ENCODE measurements at places on chromosomes 1 and 21.
A peak's percentile ranks its signal among the peaks of the same experiment; 100 is the strongest.

DNA sequence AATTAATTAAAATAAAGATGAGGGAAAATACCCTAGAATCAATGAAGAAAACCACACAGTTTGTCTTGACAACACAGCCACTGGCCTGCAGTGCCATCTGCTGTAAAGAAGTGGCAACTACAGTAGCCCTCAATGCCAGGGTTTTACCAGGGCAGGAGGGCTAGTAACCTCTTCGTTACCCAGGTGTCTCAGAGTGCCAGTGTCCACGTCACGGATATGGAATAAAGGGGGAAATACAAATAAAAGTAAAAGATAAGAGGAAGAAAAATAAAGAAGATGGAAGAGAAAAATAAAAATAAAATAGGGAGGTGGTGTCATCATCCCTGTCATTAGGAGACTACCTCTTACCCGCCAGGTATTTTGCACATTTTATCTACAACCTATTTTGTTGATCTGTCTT, 14.2 kb upstream of the SLC44A3 start:
- peak; percentile 42 for DNase-seq

GRCh38 chr1:230043081-230043480, 24.0 kb upstream of the GALNT2 start:
- DNase-seq, result no peak

GRCh38 chr1:59687081-59687480, 127.7 kb upstream of the HOOK1 start:
- DNase-seq, result no peak

GRCh38 chr21:35020902-35021301, 28.2 kb downstream of the RUNX1 start:
- no peak for DNase-seq

DNA sequence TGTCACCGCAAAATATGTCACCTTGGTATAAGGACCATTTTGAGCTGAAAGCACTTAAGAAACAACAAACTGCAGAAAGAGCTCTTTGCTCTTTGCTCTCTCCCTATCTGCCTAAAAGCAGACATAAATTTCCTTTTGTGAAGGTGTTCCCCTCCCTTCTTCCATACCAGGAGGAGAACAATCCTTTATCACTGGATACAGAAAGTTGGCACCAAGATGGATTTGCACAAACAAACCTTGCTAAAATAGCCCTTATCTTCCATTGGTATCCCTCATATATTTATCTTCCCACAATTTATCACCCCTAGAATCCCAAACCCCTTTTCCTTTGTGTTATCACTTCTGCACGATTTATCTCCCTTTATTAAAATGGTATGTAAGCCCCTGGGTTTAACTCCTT, 51.4 kb downstream of the DPYD start:
- no peak for DNase-seq

DNA sequence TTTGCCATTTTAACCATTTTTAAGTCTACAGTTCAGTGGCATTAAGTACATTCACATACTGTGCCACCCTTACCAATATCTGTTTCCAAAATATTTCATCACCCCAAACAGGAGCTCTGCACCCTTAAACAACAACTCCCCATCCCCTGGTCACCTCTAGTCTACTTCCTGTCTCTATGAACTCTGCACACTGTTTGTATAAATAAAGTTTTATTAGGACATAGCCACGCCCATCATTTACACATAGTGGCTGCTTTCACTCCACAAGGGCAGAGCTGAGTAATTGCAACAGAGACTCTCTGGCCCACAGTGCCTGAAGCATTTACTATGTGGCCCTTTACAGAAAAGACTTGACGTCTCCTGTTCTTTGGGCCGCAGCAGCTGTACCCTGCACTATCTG, 30.1 kb downstream of the KCNAB2 start:
- DNase-seq, result no peak

DNA sequence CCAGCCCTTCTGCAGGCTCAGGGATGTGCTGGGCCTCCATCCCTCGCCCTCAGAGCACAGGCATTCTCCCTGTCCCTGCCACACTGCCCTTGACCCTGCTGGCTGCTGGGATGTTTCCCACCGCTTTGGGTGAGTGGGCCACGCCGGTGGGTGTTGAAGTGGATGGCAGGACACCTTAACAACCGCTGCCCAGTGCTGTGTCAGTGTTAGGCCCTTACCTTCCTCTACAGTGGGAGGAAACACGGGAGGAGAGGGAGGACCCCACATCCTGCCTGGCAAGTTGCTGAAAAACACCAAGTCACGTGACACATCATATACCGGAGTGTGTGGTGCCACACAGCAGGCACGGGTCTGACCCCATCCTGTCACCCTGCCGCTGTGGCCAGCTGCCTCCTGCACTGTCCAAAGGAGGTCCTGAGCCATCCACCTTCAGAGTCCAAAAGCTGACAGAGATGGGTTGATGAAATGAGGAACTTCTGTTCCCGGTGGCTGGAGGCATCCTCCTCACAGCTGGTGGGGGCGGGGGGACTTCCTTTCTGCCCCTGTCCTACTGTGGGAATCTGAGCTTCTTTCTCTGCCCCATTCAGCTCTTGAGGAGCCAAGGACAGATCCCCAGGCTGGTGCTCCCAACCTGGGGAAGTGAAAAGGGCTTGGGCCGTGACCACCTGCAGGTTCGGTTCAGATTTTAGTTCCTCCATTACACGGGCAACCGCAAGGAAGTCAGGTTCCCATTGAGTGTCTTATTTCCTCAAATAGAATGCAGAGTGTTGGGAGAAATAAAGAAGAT, 3.2 kb upstream of the THEMIS2 start:
- DNase-seq, result no peak
